ENCODE measurements at places on chromosomes 13 and 19.

DNA sequence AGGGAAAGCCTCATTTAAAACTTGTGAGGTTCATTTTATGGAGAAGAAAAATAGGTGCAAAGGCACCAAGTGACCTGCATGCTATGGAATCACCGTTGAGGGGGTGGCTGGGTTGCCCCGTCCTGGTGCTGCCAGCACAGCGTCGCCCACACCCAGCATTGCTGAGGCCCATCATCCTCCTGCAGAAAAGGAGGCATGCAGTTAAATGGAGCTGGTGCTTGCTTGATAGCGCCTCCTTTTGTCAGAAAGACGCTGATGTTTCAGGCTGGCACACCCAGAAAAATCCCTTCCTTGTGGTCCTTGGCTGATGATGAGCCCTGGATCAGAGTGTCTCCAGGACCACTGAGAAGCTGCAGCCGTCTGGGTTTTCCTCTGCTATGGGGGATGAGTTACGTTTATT, 36.9 kb downstream of the DHRS12 start:
- DNase-seq = no peak

- DNase-seq = no peak
These were observed at the start of gene RSPH6A for GRCh38 chr19:45814851-45815480. Gene RSPH6A (minus strand): TSS chr19:45815308. CDS start chr19:45815176, 132 bp downstream.

- DNase-seq = no peak
These were observed at the start of gene MIDN for GRCh38 chr19:1248139-1248785. Gene MIDN (plus strand): TSS chr19:1248583. CDS start chr19:1250297, 1,714 bp downstream.

GRCh38 chr13:99821741-99822140, 149.8 kb downstream of the ZIC5 start:
- no peak for DNase-seq

DNA sequence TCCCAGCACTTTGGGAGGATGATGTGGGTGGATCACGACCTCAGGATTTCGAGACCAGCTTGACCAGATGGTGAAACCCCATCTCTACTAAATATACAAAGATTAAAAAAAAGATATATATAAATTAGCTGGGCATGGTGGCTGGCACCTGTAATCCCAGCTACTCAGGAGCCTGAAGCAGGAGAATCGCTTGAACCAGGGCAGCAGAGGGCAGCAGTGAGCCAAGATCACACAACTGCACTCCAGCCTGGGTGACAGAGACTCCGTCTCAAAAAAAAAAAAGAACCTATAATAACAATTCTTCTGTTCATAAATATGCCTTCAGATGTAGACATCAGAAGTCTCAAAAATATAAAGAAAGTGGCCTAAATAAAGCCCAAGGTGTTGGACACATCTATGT, 7.6 kb downstream of the ZNF737 start:
- no peak for DNase-seq

GRCh38 chr13:106344342-106344741, 191.1 kb downstream of the EFNB2 start:
- no peak for DNase-seq
